ENCODE measurements at places on chromosomes 1 and 21. TPM values are rescaled to one million over a fixed set of nuclear protein-coding genes. Genes with fewer than 3 reads are reported as not detected.

TRIM62 gene
- polyA plus RNA-seq = 0.57 TPM

GRCh38 chr1:239719642-239720258 is 333.4 kb downstream of the CHRM3 start:
- no peak for DNase-seq
- no peak overlapping the region for H3K4me3 ChIP-seq
- H3K4me1 ChIP-seq = no peaks in the 10 kb centered on the region
- H3K27ac ChIP-seq = no peak overlapping the region

DNA sequence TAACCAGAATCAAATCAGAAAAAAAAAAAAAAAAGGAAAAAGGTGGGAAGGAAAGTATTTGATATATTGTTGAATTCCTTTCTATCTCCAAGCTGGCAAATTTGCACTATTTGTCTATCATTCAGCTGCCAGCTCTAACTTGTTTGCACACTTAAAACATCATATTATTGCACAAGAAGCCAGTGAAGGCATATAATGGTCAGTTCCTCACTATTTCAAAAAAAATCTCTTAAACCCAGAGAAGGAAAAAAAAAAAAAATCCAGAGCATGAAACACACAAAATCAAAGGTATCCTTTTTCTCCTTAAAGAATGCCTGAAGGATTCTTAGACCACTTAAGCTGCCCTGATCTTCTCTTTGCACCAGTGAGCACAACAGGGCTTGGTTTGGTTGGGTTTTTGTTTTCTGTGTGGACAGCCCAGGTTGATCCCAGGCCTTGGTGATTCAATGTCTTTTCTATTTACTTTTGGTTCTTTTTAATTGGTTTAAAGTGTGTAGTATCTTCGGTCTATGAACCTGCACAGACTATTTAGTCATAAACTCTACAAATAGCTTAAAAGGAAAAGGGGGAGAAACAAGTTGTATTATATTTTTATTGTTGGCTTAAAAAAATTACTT is 40.2 kb downstream of the DUSP10 start:
- H3K4me1 ChIP-seq = peaks cover 9% of the 10 kb centered on the region
- peaks cover 4% of the 10 kb centered on the region for H3K36me3 ChIP-seq

SLC25A34 gene
- polyA plus RNA-seq = 0.18 TPM

APOBEC4 gene
- polyA plus RNA-seq = not detected

DNA sequence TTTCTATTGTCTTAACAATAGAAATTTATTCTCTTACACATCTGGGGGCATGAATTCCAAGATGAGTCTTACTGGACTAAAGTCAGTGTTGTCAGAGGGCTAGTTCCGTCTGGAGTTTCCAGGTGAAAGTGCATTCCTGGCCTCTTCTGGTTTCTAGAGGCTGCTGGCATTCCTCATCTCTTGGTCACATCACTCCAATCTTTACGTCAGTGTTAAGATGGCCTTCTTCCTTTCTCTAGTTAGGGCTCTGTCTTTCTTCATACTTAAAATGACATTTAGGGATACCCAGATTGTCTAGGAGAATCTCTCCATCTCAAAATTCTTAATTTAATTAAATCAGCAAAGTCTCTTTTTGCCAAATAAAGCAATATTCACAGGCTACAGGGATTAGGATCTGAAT is 13.3 kb upstream of the PDC start:
- H3K4me1 ChIP-seq = no peaks in the 10 kb centered on the region
- H3K27me3 ChIP-seq = no peaks in the 10 kb centered on the region
- no peaks in the 10 kb centered on the region for H3K36me3 ChIP-seq
- no peak overlapping the region for H3K4me3 ChIP-seq
- H3K27ac ChIP-seq = no peak overlapping the region

SLC2A5 gene
- 0.54 TPM for polyA plus RNA-seq

ABL2 gene
- 5.8 TPM for polyA plus RNA-seq

DNA sequence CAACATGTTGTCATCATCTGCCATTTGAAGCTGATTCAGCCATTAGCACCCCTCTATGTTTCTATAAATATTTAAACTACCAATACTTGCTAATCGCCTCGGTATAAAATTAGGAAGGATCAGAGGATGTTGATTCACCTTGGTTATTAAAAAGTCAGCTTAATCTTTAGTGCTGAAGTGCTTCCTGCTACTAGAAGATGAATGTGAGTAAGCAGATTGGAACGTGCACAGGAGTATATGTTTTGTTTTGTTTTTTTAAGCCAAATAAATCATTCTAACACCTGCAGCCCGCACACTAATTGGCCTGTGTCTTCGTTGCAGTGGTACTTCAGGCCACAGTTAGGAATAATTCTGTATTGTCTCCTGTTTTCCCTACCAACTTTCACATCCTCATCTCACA is 485.7 kb downstream of the AJAP1 start:
- no peak for DNase-seq
- H3K4me3 ChIP-seq = no peak overlapping the region
- H3K4me1 ChIP-seq = no peaks in the 10 kb centered on the region
- H3K27ac ChIP-seq = no peak overlapping the region
- H3K27me3 ChIP-seq = no peaks in the 10 kb centered on the region
- no peaks in the 10 kb centered on the region for H3K36me3 ChIP-seq

DNA sequence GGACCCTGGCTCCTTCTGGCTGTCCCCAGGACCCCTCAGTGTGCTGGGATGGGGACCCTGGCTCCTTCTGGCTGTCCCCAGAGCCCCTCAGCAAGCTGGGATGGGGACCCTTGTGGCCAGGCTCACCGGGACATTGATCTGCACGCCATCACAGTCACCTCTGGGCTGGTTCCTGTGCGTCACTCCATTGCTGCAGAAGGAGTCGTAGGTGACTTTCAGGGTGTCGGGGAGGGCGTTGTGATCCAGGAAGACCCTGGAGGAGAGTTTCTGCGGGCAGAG is 19.7 kb upstream of the PTTG1IP start:
- H3K27ac ChIP-seq = no peak overlapping the region
- H3K36me3 ChIP-seq = no peaks in the 10 kb centered on the region
- peaks cover 3% of the 10 kb centered on the region for H3K27me3 ChIP-seq
- peaks cover 74% of the 10 kb centered on the region for H3K4me1 ChIP-seq

DNA sequence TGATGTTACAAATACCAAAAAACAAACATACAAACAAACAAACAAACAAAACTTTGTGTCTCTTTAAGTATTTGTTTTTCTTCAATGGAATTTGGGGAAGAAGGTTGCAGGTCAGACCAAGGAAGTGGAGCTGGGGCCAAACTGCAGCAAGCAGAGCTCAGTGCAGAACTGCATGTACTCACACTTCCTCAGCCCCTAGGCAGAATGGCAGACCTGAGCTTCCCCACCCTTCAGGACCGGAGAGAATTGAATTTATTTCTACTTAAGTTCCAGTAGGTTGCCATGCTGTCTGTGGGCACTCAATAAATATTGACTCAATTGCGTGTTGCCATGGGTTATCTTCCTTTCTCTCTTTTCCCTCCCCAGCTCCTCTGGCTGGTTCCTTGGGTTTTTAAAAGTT is 173.6 kb downstream of the PTGER3 start:
- H3K36me3 ChIP-seq = no peaks in the 10 kb centered on the region
- no peak for DNase-seq
- no peaks in the 10 kb centered on the region for H3K27me3 ChIP-seq
- H3K4me3 ChIP-seq = no peak overlapping the region

DNA sequence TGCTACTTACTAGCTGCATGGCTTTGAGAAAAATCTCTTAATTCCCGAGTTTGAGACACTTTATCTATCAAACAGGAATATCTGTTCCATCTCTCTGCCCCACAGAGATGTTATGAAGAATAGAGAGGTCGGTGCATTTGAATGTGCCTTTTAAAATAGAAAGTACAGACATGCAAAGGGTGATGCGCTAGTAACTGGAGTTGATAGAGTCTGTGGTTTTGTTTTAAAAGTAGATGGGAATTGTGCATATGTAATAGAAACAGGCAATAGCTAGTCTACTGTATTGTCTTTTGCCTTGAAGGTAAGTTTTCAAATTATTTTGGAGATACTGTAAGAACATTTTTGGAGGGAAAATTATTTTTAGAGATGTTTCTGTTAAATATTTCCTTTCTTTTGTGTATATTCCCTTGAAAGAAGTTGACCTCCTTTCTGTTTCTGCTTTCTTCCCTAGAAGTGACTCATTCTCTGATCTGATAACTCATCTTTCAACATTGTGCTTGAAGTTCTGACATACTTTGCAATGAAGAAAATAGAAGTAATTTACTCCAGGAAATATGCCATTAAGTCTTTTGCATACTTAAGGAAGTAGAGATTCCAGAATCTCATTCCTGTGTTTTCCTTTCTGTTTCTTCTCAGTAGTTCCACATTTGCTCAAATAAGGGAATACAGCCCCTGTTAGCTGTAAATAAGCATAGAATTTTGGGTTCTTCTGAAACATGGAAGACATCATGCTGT is 151.6 kb downstream of the SDCCAG8 start:
- H3K27me3 ChIP-seq = no peaks in the 10 kb centered on the region
- no peak overlapping the region for H3K27ac ChIP-seq
- H3K4me3 ChIP-seq = no peak overlapping the region
- no peaks in the 10 kb centered on the region for H3K4me1 ChIP-seq
- H3K36me3 ChIP-seq = no peaks in the 10 kb centered on the region
- no peak for DNase-seq

- no peak overlapping the region for H3K4me3 ChIP-seq
- no peaks in the 10 kb centered on the region for H3K27me3 ChIP-seq
- no peak overlapping the region for H3K27ac ChIP-seq
- no peak for DNase-seq
- H3K36me3 ChIP-seq = no peaks in the 10 kb centered on the region
- H3K4me1 ChIP-seq = no peaks in the 10 kb centered on the region
Measured at GRCh38 chr1:232473324-232473723, 156.6 kb downstream of the SIPA1L2 start.

LELP1 gene
- polyA plus RNA-seq = not detected

CD52 gene
- 0.32 TPM for polyA plus RNA-seq

DNA sequence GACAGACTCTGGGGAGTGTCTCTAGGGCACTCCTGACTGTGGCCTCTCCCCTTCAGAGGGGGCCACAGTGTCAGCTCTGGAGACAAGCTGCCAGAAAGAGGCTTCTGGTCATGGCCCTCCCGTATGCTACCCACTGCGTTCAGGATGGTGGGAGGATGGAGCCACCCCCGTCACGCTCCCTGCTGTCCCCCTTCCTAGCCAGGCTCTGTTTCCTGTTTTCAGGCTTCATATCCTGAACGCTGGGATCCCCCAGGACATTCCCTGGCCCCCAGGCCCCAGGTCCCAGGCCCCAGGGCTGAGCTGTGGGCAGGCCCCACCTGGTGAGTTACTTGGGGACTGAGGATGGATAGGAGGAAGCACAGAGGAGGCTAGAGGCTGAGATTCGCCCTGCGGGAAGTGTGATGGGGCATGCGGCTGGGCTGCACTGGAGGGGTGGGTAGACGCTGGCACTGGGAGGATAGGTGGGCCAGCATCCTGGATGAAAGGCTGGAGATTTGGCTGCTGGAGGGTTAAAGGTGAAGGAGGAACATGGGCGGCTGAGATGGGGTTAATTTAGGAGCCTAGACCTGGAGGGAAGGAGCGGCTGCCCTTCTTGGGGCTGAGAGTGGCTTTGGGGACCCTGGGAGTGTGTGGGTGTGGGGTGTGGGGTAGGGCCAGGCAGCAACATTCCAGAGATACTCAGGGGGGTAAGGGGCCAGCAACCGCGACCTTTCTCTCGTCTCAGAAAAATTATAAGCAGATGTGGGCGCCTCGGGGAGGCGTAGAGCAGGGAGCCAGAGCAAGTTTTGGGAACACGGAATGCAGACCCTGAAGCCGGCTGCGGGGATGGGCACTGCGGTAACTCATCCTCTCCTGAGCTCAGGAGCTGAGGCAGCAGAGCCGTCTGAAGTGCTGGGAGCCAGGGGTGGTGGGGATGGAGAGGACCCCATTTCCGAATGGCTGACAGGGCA is 8.7 kb downstream of the PEAR1 start:
- no peak overlapping the region for H3K27ac ChIP-seq
- peaks cover 89% of the 10 kb centered on the region for H3K27me3 ChIP-seq
- no peaks in the 10 kb centered on the region for H3K36me3 ChIP-seq
- no peak for DNase-seq
- no peak overlapping the region for H3K4me3 ChIP-seq

- no peaks in the 10 kb centered on the region for H3K36me3 ChIP-seq
- H3K4me1 ChIP-seq = peaks cover 51% of the 10 kb centered on the region
- no peak overlapping the region for H3K27ac ChIP-seq
- DNase-seq = no peak
Measured at GRCh38 chr1:64956733-64957441, 9.5 kb downstream of the JAK1 start.

DNA sequence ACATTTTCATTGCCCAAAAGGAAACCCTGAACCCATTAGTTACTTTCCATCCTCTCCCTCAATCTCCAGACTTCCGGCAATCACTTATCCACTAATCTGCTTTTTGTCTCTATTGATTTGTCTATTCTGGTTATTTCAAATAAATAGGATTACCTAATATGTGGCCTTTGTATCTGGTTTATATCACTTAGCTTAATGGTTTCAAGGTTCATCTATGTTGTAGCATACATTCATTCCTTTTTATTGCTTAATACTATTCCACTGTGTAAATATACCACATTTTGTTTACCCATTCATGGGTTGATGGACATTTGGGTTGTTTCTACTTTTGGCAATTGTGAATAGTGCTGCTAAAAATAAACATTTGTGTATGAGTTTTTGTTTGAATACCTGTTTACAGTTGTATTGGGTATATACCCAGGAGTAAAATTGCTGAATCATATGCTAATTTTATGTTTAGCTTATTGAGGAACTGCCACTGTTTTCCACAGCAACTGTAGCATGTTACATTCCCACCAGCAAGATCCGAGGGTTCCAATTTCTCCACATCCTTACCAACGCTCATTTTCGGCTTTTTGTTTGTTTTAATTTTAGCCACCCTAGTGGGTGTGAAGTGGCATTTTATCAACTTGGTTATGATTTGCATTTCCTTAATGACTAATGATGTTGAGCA is 2.5 kb upstream of the SLC25A44 start:
- peak; percentile 31 for DNase-seq
- peaks cover 68% of the 10 kb centered on the region for H3K4me1 ChIP-seq
- H3K27ac ChIP-seq = peak overlapping the region; percentile 49

GRCh38 chr1:43227143-43227764 is 42.5 kb upstream of the TMEM125 start:
- H3K4me3 ChIP-seq = no peak overlapping the region
- H3K27me3 ChIP-seq = peaks cover 4% of the 10 kb centered on the region
- no peaks in the 10 kb centered on the region for H3K4me1 ChIP-seq
- DNase-seq = peak; percentile 64

- H3K27me3 ChIP-seq = peaks cover 3% of the 10 kb centered on the region
- H3K36me3 ChIP-seq = no peaks in the 10 kb centered on the region
- H3K4me3 ChIP-seq = no peak overlapping the region
- no peak for DNase-seq
- no peaks in the 10 kb centered on the region for H3K4me1 ChIP-seq
Measured at GRCh38 chr1:4045397-4046010, 145.4 kb upstream of the C1orf174 start.

KRTAP10-4 gene
- polyA plus RNA-seq = not detected

F11R gene
- polyA plus RNA-seq = 145 TPM

TSPAN1 gene
- 4.5 TPM for polyA plus RNA-seq

HSD11B1 gene
- not detected for polyA plus RNA-seq

Data from HepG2 (cell line).